ENCODE measurements at places on chromosomes 11 and 22. TPM values are rescaled to one million over a fixed set of nuclear protein-coding genes. Genes with fewer than 3 reads are reported as not detected.
A peak's percentile ranks its signal among the peaks of the same experiment; 100 is the strongest.

DNA sequence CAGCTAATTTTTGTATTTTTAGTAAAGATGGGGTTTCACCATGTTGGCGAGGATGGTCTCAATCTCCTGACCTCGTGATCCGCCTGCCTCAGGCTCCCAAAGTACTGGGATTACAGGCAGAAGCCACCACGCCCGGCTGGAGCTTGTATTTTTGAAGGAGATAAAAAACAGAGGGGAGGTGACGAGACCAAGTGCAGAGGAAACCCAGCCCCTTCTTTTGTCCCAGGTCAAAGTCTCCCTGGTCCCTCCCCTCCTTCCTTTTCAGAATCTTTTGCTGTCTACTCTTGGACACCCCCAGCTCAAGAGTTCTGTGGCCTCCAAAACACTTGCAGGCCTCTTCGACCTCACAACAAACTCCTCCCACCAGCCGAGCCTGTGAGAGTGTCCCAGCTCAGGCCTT, 12.2 kb upstream of the TMEM184B start:
- H3K4me1 ChIP-seq: peaks cover 27% of the 10 kb centered on the region
- no peak overlapping the region for H3K4me3 ChIP-seq
- H3K27ac ChIP-seq: peak overlapping the region; percentile 75

DNA sequence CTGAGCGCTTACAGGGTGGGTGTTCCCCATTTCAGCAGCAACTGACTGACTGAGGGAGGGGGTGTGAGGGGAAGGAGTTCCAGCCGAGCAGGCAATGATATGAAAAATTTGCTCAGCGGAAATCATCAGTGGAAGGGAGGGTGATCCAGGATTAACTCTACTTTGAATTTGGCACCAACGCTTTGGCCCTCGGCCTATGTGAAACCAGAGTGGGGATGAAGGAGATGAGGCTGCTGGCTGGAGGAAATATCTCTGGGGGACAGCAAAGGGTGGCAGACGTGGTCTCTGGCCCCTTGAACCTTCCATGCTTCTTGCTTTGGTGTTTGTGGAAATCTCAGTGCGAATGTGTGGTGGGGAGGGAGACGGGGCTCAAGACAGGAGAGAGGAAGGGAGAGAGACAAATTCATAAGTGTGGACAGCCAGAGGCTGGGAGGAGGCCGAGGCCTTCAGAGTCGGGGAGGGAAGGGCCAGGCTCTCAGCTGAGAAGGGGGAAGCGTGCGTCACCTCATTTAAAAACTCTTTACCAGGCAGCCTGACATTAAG, 83.6 kb downstream of the FDX1 start:
- no peaks in the 10 kb centered on the region for H3K4me1 ChIP-seq
- H3K27ac ChIP-seq: no peak overlapping the region
- no peak for DNase-seq

DNA sequence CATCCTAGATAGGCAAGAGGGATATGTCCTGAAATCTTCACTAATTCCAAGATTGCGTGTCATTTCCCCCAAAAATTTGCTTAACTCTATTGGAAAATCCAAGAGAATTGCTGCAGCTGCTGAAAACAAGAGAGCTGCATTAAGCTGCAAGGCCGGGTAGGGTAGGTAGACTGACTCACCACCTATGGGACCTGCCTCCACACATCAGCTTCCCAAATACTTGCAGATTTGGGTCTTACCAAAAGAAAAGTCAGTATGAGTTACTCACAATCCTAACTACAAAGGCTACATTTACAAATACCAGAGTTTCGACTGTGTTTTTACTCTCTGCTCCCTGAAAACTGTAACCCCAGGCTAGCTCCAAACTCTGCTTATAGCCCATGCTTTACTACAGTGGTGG, 142.5 kb upstream of the TEAD1 start:
- DNase-seq: no peak
- no peaks in the 10 kb centered on the region for H3K4me1 ChIP-seq
- no peak overlapping the region for H3K4me3 ChIP-seq
- H3K36me3 ChIP-seq: peaks cover 32% of the 10 kb centered on the region

- no peak for DNase-seq
- peaks cover 7% of the 10 kb centered on the region for H3K36me3 ChIP-seq
- H3K4me3 ChIP-seq: no peak overlapping the region
- no peak overlapping the region for H3K27ac ChIP-seq
- H3K27me3 ChIP-seq: peaks cover 7% of the 10 kb centered on the region
- peaks cover 12% of the 10 kb centered on the region for H3K4me1 ChIP-seq
Measured at GRCh38 chr11:122786896-122787295, 51.4 kb upstream of the CRTAM start.

GRCh38 chr11:70278994-70279393, 8.5 kb downstream of the PPFIA1 start:
- no peaks in the 10 kb centered on the region for H3K27me3 ChIP-seq
- H3K36me3 ChIP-seq: peaks cover 44% of the 10 kb centered on the region
- no peak overlapping the region for H3K4me3 ChIP-seq
- H3K27ac ChIP-seq: no peak overlapping the region

- no peak overlapping the region for H3K4me3 ChIP-seq
- DNase-seq: no peak
- H3K4me1 ChIP-seq: peaks cover 99% of the 10 kb centered on the region
- no peak overlapping the region for H3K27ac ChIP-seq
- H3K36me3 ChIP-seq: no peaks in the 10 kb centered on the region
Measured at GRCh38 chr11:12687216-12687623, 13.0 kb downstream of the TEAD1 start.

DNA sequence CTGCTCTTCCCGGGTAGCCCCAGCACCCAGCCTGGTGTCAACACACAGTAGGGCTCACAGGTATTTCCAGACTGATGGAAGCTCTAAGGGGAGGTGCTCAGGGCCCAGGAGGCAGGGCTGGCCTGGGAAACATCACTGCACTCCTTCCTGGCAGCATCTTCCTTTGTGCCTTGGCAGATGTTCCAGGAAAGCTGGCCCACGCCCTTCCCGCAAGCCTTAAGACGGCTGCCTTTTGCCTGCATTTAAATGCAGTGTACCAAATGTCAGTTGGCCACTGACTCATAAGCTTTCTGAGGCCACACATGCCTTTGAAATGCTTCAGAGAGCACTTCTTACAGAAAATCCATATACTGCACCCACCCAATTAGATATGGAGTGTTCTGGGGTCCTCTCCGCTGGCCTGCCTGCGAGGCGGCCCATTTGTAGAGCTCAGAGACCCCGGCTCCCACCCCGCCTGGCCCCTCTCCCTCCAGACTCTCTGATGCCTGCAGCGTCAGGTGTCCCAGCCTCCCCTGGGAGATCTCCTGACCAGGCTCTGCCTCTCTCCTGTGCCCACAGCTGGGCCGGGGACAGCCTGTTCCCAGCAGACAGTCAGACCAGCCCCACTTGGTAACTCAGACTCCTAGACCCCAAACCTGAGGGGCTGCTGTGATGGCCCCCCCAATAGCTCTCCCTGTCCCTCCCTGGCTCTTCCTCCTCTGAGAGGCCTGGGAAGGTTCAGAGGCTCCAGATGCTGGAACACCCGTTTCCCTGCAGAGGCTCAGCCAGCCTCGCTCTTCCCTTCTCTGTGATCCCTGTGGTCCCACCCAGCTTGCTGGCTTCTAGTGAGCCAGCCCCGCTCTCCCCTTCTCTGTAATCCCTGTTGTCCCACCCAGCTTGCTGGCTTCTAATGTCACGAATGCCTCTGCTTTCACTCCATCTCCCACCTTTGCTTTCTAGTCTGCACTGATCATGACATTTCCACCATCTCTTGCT, 47.6 kb upstream of the THY1 start:
- H3K27ac ChIP-seq: no peak overlapping the region
- peaks cover 17% of the 10 kb centered on the region for H3K27me3 ChIP-seq
- no peak overlapping the region for H3K4me3 ChIP-seq
- H3K36me3 ChIP-seq: no peaks in the 10 kb centered on the region
- DNase-seq: no peak

- no peaks in the 10 kb centered on the region for H3K27me3 ChIP-seq
- H3K36me3 ChIP-seq: no peaks in the 10 kb centered on the region
- no peak for DNase-seq
- no peak overlapping the region for H3K4me3 ChIP-seq
- H3K27ac ChIP-seq: no peak overlapping the region
Measured at GRCh38 chr22:40749829-40750228, 69.3 kb downstream of the SLC25A17 start.

Gene OPCML
- total RNA-seq: 0.63 TPM

Gene SLC25A1
- total RNA-seq: 20.9 TPM

Gene OR51B4
- total RNA-seq: not detected

Gene ALX4
- not detected for total RNA-seq

Gene RFPL1
- not detected for total RNA-seq

Gene KDM4F
- total RNA-seq: not detected
